ENCODE measurements at places on chromosomes 3 and 15.

GRCh38 chr3:122184591-122184929 is 1.1 kb downstream of the CASR start:
- DNase-seq: no peak

DNA sequence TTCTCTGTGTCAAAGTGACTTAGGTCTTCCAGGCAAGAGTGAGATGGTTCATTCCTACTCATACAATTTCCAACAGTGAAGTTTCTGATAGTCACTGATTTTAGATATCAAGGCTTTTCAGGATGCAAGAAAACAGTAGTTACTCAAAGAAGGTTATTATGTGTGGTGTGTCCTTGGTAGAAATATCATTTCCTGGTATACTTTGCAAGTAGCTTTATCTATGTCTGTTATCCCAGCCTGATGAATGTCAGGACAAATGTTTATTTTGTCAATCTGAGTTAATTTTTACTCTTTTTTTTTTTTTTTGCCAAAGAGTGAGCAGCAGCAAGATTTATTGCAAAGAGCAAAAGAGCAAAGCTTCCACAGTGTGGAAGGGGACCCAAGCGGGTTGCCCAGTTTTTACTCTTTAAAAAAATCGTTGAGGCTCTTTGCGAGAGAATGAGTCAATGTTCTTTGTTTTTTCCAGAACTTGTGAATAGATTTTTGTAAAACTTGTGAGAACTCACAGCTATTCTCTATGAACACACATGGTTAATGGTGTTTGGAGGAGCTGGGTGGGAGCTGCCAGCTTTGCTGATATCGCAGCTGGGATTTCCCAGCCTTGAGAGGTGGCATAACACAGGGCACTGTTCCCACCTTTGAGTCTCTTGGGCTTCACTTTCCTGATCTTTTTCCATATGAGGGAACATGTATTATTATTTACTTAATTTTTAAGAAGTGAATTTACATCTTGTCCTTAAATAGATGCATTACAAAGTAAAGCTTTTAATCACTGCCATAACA is 51.9 kb downstream of the SV2B start:
- no peak for DNase-seq

GRCh38 chr15:35686347-35686746 is 140.4 kb upstream of the DPH6 start:
- DNase-seq: no peak

DNA sequence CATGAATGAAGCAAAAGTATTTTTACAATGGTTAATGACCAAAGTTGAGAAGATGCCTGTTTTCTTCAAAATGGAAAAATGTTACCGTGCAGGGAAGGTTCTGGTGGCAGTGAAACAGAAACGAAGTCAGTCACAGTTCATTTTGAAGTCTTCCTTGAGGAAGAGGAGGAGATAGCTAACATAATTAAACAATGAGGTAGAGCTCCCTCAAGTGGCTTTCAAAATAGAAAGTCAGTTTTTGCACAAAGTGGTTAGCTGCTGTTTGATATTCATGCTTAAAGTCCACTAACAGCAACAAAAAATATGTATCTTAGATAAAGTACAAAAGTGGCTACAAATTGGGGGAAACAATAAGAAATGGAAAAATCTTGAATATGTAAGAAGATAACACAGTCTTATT is 87.3 kb downstream of the TFG start:
- DNase-seq: no peak

GRCh38 chr15:42121682-42122081 is 27.3 kb upstream of the PLA2G4D start:
- DNase-seq: no peak

- DNase-seq: no peak
These were observed 73.1 kb downstream of the XXYLT1 start for GRCh38 chr3:195197765-195198425.
